ENCODE measurements at places on chromosomes 12 and 14.
A peak's percentile ranks its signal among the peaks of the same experiment; 100 is the strongest.

- no peak for ATAC-seq
Measured at GRCh38 chr14:85239791-85240190, 290.2 kb upstream of the FLRT2 start.

DNA sequence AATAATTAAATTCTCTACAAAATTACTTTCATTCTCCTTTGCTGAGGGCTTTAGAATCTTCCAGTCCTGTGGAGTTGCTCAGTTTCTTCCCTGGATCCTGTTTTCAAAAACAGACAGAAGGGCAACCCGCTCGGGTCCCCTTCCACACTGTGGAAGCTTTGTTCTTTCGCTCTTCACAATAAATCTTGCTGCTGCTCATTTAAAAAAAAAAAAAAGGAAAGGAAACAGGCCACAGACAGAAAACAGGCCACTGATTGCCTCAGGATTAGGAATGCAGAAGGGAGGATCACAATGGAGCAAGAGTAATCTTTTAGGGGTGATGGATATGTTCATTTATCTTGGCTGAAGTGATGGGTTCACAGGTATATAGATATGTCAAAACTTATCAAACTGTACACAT, 29.5 kb upstream of the HIGD1C start:
- peak; percentile 41 for ATAC-seq

GRCh38 chr12:94839347-94839746, 164.2 kb downstream of the NDUFA12 start:
- no peak for ATAC-seq

DNA sequence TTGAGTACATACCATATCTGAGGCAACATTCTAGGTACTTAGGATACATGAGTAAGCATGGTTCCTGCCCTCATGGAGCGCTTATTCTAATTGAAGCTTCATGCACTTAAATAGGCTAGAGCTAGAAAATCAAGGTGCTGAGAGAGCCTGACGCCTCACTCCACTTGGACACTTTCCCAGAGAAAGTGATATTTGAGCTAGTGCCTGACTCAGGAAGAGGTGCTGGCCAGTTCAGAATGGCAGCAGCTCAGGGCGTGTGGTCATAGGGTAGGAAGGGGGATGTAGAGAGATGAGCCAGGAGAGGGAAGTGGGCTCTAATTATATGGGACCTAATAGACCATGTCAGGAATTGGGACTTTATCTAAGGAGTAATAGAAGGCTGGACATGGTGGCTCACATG, 33.3 kb downstream of the TULP3 start:
- no peak for ATAC-seq

- no peak for ATAC-seq
Measured at GRCh38 chr14:51160871-51161270, 66.0 kb upstream of the TRIM9 start.
